Mucosa of gallbladder (tissue), 1 donor: ENCODE measurements at places on chromosomes 3 and 15.

- DNase-seq, result no peak
These were observed 37.5 kb upstream of the RFX7 start for GRCh38 chr15:56281145-56281544.

DNA sequence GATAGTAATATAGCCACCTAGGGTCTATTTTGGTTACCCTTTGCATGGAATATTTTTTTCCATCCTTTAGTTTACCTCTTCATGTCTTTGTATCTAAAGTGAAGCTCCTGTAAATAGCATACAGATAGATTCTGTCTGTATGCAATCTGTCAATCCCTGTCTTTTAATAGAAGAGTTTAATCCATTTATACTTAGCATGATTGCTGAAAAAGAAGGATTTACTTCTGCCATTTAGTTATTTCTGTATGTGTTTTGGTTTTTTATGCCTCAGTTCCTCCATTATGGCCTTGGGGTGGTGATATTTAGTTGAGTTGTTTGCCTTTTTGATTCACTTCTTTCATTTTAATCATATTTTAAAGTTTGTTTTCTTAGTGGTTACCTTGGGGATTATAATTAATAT, 29.0 kb downstream of the PCCB start:
- no peak for DNase-seq

DNA sequence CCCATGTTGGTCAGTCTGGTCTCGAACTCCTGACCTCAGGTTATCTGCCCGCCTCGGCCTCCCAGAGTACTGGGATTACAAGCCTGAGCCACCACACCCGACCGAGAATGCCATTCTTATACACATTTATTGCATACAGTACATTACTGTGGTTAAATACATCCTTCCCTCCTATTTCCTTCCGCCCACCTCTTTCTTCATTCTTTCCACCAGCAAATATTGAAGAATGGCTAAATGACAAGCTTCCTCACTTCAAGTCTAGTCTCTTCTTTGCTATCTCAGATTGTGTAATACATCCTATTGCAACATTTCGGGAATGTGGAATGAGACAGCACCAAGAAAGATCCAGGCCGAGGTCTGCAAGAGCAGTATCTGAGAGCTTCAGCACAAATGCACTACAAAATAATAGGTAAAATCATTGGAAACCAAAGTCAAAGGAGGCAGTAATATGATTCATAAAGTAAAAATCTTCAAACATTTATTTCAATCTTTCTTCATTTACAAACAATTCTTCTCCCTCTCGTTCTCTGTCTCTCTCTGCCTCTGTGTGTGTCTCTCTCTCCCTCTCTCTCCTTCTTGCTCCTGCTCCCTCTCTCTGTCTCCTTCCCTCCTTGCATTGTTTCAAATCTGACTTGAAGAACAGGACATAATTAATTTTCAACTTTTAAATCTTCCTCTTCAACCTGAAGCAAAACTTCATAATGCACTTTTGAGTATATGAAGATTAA, 94.7 kb upstream of the TGFBR2 start:
- DNase-seq, result no peak

- no peak for DNase-seq
These were observed 42.8 kb upstream of the CGNL1 start for GRCh38 chr15:57333487-57333886.

GRCh38 chr3:15361494-15362214, 29.3 kb upstream of the SH3BP5 start:
- DNase-seq, result no peak

DNA sequence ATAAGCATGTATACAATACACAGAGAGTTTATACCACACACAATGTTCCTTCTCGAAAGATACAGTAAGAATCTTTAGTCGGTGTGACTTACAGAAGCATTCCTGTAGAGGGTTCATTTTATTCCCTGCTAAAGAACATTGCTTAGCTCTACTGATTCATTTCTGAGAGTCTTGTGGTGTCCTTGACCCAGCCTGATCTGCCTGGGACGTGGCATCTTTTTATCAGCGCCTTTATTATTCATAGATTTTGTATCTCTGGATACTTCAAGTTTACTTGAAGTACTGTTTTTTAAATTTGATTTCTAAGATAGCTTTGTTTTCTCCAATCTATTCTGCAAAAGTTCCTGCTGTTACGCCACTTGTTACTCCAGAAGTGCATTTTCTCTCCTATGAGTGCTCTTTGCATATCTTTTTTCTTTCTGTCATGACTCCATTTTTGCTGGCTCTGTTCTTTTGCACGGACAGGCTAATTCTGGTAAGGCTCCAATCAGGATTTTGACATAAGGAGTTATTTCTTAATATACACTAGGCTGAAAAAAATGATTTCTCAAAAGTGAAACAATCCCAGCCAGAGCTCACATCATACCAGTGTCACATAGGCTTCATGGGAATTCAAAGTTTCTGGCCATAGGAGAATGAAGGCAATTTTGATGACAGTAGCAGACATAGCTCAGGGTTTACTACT, 114.5 kb upstream of the TNIK start:
- DNase-seq, result no peak

GRCh38 chr15:84570164-84570735, 30.6 kb upstream of the ZSCAN2 start:
- peak; percentile 36 for DNase-seq

- DNase-seq, result peak; percentile 66
These were observed 15.2 kb downstream of the PRICKLE2 start for GRCh38 chr3:64209866-64210621.

DNA sequence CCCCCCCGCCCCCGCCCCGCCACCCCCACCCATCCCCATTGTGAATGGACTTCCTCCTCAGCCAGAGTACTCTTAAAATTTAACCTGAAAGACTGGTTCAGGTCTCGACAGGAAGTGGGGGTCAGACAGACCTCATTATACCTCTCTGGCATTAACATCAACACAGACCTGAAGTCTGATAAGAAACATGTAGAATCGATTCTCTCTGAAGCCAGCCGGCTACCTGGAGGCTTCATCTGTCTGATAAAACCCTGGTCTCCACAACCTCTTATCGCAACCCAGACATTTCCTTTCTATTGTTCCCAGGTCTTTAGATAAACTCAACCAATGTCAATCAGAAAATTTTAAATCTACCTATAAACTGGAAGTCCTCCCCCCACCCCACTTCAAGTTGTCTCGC, 42.6 kb downstream of the SLCO2A1 start:
- no peak for DNase-seq

- DNase-seq, result no peak
These were observed 46.8 kb downstream of the ST6GAL1 start for GRCh38 chr3:186976837-186977750.

- peak; percentile 77 for DNase-seq
These were observed 35.4 kb upstream of the CORO2B start for GRCh38 chr15:68543165-68544008.

DNA sequence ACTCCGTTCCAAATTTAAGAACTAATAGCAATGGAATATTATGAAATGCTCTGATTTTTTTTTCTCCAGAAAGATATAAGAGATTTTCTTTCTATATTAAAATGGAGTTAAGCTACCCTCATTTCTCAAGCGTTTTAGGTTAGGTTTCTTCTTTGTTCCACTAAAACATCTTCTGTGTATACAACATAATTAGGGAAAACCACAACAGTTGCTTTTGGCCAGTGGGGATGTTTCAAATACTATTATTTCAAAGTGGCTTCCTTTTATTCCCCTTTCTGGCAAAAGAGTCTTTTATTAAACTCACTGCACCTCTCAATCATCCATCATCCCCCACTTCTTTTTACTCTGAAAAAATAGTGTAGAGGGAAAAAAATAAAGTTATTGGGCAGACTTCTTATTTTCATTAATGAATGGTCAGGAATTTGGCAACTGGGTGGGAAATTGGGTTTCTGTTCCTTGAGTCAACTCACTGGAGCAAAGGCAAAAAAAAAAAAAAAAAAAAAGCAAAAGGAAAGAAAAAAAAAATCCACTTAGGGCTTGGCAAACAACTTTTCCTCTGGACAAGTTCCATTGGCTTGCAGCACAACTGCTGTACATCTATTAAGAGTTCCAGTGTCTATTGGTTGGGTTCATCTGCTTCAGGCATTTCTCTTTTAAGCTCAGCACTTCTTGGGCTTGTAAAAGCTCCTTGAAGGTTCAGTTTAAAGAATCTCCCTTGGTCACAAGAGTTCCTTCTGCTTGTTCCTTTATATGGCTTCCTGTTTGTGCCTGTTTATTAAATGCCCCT, 963.4 kb downstream of the ROBO1 start:
- DNase-seq, result no peak

GRCh38 chr3:5181469-5182141, 5.9 kb upstream of the EDEM1 start:
- no peak for DNase-seq

DNA sequence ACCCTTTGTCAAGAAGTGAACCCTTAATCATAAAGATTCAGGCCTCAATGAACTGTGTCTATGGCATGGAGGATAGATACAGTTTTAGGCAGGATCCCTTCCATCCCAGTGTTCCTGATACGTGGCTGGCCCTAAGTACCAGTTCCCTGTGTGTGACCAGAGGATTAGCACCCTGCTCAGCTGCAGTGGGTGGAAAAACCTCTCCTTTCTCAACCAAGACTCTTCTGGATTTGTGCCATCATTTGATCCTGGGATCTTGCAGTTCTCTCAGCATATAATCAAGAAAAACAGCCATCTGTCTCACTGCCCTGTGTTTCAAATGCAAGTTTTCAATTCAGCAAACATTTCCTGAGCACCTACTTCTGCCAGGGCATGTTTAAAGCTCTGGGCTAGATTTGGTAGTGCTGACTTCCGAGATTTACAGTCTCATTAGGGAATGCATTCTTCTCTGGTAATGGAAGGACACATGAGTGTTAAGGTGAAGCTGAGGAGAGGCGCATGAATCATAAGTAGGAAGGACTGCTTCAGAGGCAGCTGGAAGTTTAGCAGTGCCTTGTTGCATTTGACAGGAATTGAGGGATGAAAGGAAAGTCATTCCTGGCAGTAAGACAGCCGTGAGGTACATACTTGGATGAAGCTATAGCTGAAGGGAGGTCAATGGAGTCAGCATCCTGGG, 388.3 kb downstream of the MFSD1 start:
- DNase-seq, result no peak

GRCh38 chr15:59999612-60000112, 4.4 kb upstream of the FOXB1 start:
- no peak for DNase-seq

DNA sequence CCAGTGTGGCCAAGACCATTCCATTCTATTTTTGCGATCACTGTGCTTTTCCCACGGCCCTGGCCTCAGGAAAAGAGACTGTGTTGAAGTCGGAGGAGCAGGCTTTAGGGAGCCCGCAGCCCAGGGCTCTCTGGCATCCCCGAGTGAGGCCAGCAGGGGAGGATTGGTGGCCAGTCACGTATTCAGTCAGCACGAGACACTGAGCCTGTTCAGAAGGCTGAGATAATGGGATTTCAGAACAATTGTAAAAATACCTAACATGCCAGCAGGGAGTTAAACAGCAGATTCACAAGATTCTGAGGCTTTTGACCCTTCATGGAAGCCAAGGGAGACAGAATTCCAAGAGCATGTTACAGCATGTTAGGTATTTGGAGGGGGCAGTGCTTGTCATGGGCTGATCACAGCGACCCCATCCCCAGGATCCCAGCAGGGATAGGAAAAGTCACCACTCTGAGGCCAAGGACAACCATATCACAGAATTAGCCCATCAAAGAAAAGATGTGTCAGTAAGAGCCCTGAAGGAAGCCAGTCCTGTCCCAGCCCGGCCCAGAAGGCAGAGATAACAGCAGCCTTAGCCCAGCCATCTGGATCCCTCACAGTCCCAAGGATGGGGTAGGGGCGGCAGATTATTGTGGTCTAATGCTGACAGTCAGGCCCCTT, 40.6 kb downstream of the AMOTL2 start:
- DNase-seq, result no peak

DNA sequence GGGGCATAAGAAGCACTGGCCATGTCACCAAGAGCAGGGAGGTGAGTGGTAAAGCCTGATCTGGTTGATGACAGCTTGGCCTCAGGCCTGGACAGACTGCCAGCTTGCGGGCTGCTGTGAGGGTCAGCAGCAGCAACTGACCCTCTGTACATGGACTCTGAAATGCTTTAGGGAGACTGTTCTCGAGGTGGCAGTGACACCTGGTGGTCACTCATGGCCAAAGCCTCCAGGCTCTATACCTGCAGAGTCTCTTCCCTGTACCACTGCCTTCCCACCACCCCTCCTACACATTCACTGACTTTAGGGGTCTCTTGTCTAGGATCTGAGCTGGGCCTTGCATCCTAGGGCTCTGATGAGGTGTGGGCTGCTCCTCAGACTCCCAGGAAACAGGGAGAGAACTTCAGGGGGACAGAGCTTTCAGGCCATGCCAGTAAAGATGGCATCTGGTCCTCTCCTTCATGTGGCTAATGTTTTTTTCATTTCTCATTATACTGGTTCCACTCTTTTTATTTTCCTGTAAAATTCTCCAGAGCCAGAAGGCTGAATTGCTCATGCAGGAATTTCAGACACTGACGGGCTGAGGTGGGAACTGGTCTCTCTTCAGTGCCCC, 17.2 kb upstream of the TIMP4 start:
- peak; percentile 59 for DNase-seq

DNA sequence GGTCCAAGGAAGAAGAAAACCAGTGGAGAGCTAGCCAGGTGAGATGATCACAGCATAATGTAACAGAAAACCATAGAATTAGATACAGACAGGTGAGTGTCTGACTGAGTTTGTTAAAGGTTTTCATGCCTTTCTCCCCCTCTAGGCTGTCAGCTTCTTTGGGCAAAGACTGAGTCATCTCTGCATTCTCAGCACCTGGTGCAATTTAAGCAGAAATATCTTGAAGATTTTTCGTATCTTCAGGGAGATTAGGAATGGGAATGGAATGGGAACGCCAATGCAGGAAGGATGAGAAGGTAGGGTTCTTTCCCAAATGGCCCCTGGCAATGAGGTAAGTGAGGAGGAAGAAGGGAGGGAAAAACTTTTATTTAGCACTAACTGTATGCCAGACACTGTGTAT, 122.0 kb upstream of the SLC7A14 start:
- no peak for DNase-seq

GRCh38 chr15:38373016-38373415, 80.9 kb upstream of the FAM98B start:
- no peak for DNase-seq

DNA sequence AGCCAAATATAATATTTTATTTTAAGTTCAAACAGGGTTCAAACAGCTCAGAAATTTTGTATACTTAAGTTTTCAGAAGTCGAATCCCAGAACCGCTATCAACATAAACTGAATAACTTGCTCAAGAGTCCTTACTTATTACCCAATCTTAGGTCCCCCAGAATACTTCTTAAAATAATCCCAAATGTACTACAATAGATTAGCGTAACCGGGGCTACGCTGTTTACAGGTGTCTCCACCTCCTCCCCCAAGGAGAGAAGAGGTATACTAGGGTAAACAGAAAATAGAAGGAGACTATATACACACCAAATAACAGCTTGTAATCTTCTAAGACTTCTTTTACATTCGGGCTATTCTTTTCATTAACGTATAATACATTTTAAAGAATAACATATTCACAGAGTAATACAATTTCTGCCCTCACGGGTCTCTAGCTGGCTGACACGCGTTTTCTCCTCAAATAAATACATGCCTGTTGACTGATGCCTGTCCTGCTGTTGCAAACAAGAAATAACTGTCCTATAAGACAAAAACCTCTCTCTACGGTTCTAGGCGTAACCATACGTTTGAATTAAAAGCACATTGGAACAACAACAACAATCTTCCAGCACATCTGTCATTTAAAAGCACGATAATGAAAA, 1.3 kb downstream of the DENND4A start:
- DNase-seq, result no peak
